ENCODE measurements at places on chromosomes 7 and 10.
A peak's percentile ranks its signal among the peaks of the same experiment; 100 is the strongest.

- DNase-seq = no peak
Observed at GRCh38 chr7:151752816-151753595, 123.9 kb downstream of the PRKAG2 start.

GRCh38 chr7:108613949-108614381 is 44.3 kb downstream of the DNAJB9 start:
- no peak for DNase-seq

DNA sequence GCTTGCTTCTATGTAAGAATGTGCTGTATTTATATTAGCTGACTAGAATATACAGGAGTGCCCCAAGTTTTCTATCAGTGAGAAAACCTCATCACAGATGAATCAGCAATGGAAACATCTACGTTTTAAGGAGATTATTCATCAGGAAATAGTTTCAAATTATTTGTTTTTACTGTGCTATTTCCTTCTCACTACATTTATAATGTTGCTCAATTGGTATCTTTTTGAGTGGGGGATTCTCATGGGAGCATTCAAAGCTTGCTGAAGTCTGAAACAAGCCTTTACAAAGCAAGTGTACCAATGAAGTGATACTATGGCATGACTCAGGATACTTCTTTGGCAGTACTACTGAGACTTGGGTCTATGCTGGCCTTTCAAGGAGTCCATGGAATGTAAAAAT is 191.1 kb upstream of the SLC26A5 start:
- peak; percentile 76 for DNase-seq

- peak; percentile 63 for DNase-seq
Observed at GRCh38 chr7:47291461-47292081, 290.3 kb downstream of the TNS3 start.

DNA sequence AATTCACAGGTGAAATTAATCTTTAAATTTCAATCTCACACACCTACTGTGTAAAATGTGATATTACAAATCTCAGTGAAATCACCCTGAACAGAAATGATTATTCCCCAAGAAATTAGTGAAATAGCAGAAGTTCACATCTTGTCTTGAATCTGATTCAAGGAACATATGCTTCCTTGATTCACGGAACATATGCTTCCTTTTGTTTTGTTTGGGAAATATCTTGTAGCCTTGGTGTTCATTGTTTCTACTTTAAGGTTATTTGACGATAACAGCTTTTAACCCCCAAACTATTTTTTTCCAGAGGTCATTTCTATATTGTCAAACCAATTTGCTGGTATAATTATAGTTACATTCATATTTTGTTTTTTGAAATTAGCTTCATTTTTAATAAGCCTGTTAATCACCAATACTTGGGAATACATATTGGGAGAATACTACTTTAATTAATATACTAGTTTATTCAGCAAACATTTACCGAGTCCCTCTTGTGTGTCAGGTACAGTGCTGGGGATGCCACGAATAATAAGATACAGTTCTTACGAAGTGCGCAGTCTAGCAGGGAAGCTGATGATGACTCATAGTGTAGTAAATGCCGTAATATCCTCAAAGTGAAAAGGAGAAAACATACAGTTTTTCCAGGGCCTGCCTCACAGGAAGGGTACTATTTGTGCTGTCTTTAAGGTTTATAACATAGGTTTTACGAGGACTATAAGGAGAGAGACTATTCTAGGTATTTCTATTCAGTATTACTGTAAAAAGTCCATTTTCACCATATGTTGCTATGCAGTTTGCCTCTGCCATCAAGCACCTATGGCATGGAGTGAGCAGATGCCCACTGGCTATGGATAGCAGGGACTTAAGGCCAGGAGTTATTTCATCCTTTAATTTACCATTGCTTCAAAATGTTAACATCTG is 32.5 kb downstream of the PRKAR2B start:
- DNase-seq = no peak

- peak; percentile 20 for DNase-seq
Observed at GRCh38 chr10:10658172-10658785, 359.4 kb upstream of the CELF2 start.

All from fibroblast of the conjunctiva (primary cell).